ENCODE measurements at places on chromosomes 2 and 18.

- DNase-seq = no peak
Measured at GRCh38 chr2:71665168-71666093, 212.1 kb downstream of the DYSF start.

DNA sequence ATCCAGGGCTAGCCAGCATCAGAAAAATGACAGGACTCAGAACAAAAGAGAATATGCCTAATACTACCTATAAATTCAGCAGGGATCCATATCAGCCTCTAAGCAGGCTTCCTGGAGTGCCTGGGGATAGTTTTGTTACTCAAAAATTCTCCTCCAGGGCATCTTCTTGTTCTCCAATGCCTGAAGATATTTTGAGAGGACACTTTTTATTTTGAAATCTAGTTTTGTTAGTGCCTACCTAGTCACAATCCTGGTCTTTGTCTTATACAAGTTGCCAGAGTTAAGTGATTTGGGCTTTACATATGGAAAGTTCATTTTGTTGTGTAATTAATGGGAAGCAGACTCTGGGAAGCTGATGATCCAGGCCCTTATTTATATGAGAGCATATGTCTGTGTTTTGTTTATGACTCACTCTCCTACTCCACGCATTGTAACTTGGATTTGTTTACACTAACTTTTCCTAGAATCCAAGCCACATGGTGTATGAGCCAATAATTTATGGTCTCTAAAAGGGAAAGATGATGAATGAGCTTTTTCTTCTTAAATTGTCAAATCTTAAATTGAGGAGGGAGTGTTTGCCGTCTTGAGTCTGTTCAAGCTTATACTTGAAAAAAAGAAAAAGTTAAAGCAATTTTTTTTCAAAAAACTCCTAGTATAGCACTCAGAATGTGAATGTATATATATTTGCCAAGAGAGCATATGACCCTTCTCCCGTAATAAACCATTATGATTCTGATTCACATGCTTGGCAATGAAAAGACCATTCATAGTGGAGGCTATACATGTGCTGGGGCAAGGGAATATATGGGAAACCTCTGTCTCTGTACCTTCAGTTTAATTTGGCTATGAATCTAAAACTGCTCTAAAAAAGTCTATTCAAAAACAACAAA lies 370.3 kb downstream of the SETBP1 start:
- peak; percentile 90 for DNase-seq

- DNase-seq = peak; percentile 49
Measured at GRCh38 chr2:109560265-109560664, 53.5 kb downstream of the SEPTIN10 start.

DNA sequence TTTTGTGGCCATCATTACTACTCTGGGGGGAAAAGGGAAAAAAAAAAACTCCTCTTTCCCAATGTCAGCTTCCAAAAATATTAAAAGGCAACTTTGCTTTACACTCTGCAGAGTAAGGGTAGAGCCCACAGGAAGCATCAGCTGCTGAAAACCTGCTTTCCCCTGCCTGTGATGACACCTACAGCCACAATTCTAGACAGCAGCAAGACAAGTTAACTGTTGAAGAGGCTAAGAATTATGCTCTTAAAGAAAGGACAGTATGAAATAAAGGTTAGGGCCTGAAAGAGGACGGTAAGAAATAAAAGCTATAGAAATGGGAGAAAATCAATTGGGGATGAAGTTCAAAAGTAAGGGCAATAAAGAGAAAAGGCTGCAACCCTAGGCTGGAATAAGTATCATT lies 3.0 kb downstream of the PDE11A start:
- no peak for DNase-seq
